ENCODE measurements at places on chromosomes 16 and 17.
A peak's percentile ranks its signal among the peaks of the same experiment; 100 is the strongest.

GRCh38 chr16:11636172-11636721 lies 32.0 kb upstream of the SNN start:
- no peak for DNase-seq

DNA sequence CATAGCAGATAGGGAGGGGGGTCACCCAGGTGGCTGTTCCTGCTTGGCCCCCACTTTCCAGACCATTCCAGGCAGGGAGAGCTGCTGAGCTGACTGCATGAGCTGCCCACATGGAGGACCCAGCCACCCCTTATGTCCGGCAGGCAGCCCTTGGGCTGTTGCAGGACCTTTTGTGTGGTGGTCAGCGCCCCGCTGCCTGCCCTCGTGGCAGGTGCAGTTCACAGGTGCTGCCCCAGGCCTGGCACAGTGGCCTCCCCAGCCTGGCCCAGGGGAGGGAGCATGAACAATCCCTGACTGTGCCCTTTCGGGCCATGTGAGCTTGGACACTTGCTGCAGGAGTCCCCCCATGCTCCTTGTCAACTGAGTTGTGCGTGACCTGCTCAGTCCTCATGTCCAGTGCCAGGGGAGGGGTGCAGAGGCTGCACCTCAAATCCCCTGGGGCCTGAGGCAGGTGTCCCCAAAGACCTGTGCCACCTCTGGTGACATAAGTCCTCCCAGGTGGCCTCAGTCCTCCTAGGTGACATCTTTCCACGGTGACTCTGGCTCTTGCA lies 8.6 kb downstream of the TBC1D26 start:
- DNase-seq: peak; percentile 1

GRCh38 chr16:67000384-67001351 lies 12.3 kb downstream of the CES4A start:
- peak; percentile 89 for DNase-seq

- DNase-seq: peak; percentile 41
Measured at GRCh38 chr17:47204722-47205418, 4.3 kb upstream of the MYL4 start.

DNA sequence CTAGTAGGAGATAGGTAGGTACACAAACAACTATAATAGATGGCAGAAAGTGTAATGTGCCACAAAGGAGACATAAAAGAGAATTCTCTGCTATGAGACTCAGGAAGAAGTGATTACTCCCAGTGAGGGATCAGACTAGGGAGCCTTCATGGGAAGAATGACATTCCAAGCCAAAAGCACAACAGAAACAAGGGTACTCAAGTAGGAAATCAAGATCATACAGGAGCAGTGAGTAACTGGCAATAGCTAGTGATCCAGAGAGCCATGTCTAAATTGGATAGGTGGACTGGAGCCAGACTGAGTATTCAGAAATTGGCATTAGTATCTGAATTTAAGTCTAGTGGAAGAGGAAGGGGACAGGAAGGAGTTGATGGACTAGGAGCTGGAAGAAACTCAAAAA lies 10.7 kb downstream of the RFFL start:
- DNase-seq: no peak

DNA sequence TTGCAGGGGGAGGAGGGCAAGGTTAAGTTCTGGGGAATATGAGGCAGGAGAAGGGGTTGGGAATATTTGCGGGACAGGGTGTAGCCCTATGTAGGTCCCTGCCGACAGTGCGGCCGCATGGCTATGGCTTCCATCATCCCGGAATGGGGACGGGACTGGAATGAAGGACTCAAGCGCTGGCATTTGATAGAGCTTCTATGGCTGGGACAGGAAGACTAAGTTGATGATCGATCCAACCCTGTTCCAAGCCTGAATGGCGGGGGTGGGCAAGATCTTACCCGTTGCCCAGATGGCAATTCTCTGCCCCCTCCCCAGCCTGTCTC lies 47.1 kb downstream of the SRCIN1 start:
- DNase-seq: no peak

DNA sequence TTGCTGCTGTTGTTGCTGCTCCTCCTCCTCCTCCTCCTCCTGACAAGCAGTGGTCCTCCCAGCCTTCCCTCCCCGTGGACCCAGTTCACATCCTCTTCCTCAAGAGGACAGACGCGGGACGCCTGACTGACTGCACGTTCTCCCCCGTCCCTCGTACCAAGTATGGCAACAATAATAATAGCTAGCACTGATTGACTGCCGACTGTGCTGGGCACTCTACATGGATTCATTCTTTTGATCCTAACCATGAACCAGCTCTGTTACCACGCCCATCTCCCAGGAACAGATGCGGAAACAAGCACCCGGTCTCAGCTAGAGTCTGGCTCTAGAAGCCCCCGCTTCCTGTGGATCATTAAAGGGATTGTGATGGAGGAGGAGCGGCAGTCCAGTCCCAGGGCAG lies 78.0 kb downstream of the GNAO1 start:
- no peak for DNase-seq

- no peak for DNase-seq
Measured at GRCh38 chr17:31830971-31831858, 27.8 kb downstream of the COPRS start.

GRCh38 chr17:34486761-34487160 lies 92.6 kb upstream of the TMEM132E start:
- DNase-seq: no peak

- peak; percentile 35 for DNase-seq
Measured at GRCh38 chr17:51372345-51373004, 112.1 kb downstream of the UTP18 start.

DNA sequence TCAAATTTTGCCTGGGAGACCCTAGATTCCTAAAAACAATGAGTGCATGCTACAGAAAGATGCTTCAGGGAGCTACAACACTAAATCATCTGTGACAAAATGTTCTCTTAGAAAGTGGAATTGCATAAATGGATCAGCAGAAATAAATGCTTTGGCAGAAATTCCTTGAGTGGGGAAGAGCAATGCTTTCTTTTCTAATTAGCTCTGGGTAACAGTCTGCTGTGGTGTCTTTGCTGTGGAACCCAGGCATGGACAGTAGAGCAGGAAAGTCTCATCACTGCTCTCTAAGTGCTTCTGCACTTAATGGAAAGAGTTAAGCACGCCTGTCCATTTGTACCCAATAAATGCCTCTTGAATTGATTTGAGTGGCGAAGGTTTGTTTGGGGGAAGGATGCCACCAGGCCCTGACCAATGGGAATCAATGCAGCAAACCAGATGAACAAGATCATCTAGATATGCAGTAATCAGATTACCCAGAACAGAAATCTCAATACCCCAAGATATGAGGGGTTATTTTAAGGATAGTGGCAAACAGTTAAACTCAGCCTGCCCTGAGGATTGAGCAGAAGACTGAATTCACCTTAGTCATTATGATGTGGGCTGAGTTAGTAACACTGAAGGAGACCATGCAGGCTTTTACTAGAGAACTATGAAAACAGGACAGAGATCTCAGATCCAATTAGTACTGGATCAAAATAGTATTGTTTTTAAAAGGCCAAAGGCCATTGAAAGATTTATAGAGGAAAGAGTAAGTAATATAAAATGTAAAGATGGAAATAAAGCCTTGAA lies 13.6 kb downstream of the HLF start:
- no peak for DNase-seq

GRCh38 chr16:81592353-81592866 lies 147.8 kb downstream of the CMIP start:
- no peak for DNase-seq

- DNase-seq: no peak
Measured at GRCh38 chr17:79645777-79646088, 34.9 kb upstream of the RBFOX3 start.

GRCh38 chr16:1785846-1786170 lies 3.0 kb downstream of the NUBP2 start:
- no peak for DNase-seq

DNA sequence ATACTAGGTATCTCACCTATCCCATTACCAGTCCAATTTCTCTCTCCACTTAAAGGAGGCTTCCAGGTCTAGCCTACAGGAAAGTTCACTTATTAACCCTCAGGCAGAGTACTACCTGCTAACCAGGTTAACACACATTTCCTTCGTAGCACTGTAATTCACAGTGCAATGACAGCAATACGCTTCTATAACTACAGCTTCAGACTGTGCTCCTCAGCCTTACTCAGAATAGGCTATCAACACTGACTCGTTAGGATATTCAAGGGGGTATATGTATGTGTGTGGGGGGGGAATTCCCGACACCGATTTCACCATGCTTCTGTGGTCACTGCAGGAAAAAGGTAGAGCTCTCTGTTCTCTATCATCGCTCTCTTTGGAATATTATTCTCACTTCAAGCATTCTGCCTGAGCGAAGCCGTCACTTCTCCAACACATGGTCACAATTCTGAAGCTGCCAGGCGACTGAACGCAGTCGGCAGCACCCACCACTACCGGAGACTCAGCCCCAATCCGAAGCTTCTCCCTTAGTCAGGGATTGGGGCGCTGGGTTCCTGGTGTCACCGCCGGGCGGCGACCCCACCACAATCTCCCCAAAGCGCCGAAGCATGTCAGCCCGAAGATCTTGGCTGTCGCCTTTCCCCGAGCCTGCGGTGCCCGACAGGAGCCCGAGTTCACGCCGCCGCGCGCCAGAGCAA lies 618 bp downstream of the GGA3 start:
- no peak for DNase-seq

- no peak for DNase-seq
Measured at GRCh38 chr17:78993981-78994671, 14.4 kb upstream of the LGALS3BP start.

- peak; percentile 96 for DNase-seq
Measured at GRCh38 chr17:31596382-31597323, 205.2 kb downstream of the RAB11FIP4 start.

DNA sequence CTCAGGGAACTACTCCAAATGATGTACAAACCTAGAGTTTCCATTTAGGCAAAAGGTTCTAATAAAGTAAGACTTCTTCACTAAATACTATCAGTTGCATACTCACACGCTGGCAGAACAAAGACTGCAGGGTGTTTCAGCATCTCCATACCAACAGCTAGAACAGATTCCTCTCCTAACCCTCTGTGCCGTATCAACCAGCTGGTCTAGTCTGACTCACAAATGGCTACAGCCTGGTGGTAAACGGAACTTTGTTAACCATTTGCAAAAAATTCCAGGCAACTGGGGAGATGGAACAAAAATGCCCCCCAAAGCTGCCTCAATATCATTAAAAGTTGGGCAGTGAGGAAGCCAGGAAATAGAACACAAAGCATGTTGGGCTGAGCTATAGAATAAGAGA lies 217.1 kb downstream of the GRIN2A start:
- DNase-seq: no peak

- no peak for DNase-seq
Measured at GRCh38 chr17:78412403-78412802, 34.0 kb downstream of the PGS1 start.

- DNase-seq: no peak
Measured at GRCh38 chr16:67088551-67088950, 21.2 kb upstream of the PHAF1 start.

DNA sequence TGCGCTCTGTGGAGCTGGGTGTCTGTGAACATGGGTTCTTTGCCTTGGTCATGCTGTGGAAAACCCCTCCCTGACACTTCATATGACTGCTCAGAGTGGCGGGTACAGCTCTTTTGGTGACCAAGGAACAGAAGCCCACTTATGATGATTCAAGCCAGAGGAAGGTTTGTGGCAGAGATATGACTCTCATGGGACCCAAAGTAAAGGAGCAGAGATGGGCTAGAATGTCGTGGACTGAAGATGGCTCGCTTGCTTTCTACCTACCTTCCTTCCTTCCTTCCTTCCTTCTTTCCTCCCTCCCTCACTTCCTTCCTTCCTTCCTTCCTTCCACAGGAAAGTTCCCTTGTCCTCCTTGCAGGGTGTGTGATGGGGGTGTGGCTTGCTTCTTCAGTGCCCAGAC lies 169.7 kb upstream of the IRX3 start:
- DNase-seq: no peak

- no peak for DNase-seq
Measured at GRCh38 chr17:6780001-6780400, 4.0 kb downstream of the FBXO39 start.

- DNase-seq: no peak
Measured at GRCh38 chr17:28777178-28777577, 33.4 kb downstream of the TRAF4 start.

DNA sequence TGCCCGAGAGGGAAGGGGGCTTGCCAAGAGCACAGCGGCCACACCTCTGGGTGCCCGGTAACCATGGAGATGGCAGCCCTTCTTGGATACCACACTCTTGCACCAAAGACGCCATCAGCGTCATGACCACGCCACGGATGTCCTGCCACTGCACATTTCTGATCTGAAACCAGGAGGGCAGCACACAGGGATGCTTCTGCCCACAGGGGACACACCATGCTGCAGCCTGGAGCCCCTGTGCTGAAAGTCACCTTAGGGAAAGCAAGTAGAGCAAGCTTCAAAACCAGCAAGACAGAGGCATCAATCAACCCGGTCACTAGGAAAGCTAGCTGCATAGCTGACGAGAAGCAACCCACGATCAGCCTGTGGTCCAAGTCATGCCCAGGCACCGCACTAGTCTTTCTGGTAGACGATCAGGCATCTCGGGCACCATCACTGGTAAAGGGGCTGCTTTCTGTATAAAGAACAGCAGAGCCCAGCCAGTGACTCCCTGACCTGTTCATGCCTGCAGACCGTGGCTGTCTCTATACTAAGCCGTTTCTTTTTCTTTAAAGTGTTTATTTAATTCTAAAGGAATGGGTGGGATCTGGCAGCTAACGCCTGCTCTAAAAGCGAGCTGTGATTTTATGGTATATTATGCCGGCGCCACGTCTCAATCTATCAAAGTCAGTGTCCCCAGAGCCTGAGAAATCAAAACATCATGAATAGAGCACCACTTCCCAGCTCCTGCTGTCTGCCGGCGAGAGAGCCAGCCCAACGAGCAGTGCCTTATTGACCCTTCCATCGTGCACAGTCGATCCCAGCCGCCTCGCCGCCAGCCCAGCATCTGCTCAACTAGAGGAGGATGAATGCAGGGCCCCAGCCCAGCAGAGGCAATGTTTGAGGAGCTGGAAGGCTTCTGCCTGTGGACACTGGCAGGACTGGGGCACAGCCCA lies 244.7 kb downstream of the RBFOX3 start:
- no peak for DNase-seq

DNA sequence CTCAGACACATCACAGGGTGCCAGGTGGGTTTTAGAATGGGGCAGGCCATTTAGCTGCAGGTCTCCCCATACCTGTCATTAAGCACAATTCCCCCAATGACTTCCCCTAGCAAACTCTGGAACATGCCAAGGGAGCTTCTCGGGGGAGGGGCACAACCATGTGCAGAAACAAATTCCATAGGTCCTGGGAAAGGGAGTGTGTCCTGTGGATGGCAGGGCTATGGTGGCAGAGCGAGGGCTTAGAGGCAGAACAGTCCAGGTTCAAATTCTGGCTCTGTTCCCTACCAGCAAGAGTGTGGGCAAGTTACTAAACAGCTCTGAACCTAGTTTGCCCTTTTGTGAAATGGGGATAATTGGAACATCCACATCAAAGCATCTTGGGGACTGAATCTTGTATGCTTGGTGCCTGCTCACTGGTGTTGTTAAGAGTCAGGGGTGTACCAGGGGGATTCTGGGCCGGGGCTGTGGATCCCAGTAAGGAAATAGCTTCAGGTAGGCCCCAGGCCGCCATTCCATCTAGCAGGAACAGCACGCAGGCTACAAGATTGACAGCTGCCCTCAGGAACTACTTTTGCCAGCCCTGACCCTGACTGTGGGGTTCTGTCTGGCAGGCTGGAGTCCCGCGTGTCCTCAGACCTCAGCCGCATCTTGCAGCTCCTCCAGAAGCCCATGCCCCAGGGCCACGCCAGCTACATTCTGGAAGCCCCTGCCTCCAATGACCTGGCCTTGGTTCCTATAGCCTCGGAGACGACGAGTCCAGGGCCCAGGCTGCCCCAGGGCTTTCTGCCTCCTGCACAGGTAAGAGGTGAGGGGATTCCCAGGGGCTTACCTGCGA lies 5.6 kb upstream of the DCAF7 start:
- DNase-seq: no peak

GRCh38 chr17:71412803-71413202 lies 708.0 kb upstream of the SOX9 start:
- peak; percentile 85 for DNase-seq
